ENCODE measurements at places on chromosomes 3 and 15.
A peak's percentile ranks its signal among the peaks of the same experiment; 100 is the strongest.

DNA sequence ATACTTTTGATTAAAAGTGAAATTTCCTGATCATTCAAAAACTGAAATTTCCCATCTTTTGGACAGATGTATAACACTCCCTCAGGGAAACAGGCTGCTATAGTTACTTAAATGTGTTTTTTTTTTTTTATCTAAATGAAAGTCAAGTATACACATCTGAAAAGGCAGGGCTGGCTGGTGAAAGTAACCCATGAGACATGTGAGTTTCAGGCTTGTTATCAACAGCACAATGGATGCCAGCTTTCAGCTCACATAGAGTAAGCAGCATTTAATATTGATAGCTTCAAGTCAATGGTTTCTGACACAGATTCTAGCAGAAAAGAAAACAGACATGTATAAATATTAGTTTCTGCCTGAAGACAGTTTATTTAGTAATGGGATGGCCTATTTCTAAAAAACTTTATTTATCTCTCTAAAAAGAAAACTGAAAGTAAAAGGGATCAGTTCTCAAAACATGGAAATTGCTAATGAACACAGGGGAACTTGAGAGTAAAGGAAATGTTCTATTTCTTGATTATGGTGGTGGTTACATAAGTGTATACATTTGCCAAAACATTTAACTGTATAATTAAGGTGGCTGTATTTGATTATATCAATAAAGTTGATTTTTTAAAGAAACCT lies 89.7 kb upstream of the CMC1 start:
- DNase-seq = no peak

- DNase-seq = no peak
These were observed 29.3 kb downstream of the RARRES1 start for GRCh38 chr3:158702815-158703481.

DNA sequence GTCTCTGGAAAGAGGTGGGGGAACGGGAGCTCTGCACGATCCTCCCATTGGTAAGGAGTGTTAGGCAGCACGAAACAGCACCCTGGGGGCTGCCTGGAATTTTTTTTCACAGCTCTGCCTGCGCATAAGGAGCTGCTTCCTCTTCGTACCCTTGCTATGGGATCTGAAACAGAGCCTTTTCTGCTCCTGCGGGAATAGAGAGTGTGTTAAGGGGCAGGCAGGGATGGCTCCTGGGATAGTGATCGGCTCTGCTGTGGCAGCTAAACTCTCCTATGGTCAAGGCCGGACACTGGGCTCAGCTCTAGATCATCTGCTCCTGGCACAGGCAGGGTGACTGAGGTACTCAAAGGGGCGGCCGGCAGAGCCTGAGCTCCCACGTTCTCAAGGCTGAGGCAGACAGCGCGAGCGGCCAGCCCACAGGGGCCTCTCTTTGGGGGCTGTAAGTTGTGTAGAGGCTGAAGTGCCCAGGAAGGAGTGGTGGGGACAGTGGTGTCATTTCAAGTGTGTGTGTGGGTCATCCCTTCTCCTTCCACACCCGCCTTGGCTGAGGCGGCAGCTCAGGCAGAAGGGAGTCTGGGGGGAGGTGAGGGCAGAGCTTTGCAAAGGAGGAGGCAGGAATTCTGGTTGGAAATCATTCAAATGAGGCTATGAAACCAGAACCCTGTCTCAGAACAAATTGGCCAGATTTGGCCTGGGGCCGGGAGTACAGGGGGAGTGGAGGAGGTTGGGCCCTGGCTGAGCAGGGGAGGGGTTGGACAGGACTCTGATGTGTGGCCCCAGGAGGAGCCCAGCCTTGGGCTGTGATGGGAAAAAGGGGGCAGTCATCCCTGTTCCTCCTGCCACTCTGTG lies 31.0 kb downstream of the EPHB3 start:
- no peak for DNase-seq

- DNase-seq = no peak
These were observed 955.3 kb downstream of the EPHA3 start for GRCh38 chr3:90062631-90063200.

DNA sequence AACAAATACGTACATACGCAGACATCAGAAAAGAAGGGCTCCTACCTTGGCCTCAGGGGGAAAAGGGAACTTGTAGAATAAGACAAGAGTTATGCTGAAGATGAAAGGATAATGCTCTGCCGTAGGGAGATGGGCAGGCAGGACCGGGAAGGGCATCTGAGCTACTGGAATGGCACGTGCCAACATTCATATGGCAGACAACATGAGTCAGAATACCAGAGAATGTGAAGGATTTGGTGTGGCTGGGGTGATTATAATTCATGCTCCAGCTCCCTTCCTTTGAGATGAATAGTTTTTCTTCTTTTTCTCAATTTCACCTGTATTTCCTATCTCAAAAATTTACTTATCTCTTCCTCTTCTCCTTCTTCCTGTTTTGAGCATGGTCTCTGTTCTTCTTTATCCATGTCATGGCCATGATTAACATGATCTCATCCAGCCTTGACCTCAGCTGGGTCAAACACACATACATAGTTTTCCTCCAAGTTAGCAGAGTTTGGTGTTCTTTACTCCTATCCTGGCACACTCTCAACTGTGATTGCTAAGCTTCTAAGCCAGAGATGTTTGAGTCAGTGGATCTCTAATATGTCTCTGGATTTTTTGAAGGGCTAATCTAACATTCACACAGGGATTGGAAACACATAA lies 507.0 kb downstream of the FOXP1 start:
- DNase-seq = no peak

- no peak for DNase-seq
These were observed 92.9 kb downstream of the WDR76 start for GRCh38 chr15:43919540-43920253.

DNA sequence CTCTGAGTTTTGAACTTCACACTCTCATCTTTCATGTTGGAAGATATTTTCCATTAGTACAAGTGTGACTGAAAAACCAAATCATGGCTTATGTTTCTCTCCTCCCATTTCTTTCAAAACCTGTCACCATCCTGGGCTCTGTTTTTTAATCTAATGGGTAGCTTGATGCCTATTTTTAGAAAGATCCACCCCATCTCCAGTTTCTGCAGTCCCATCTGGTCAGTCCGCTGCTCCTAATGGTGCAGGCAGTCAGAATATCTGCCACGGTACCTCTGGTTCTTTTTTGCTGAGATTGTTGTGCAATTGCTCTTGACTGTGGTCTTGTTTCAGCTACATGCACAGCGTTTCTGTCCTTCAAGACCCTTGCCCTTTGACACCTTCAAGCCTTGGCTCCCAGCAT lies 240.9 kb upstream of the CADM2 start:
- no peak for DNase-seq

DNA sequence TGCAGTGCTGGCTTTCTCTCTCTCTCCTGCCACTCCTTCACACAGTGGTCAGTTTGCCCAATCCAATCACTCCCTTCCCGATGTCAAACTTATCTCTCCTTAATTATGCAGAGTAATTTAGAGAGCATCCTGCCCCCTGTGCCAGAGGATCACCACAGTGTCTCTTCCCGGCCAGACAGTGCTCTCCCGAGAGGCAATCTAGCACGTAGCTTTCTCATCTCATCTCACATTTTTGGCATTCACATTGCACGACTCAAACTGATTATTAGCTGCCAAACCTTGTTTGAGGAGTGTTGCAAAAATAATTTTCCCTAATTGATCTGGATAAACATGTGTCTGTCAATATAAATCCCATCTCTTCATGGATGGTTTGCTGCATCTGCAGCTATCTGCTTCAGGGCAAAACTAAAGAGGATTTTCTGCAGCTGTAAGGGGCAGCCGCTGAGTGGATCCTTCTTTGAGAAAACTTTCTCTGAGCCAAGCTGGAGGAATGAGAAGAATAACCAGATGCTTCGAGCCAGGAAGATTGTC lies 37.8 kb downstream of the SSUH2 start:
- DNase-seq = no peak

- DNase-seq = no peak
These were observed 85.4 kb upstream of the TLE3 start for GRCh38 chr15:70182858-70183695.

GRCh38 chr15:96349857-96350720 lies 19.6 kb downstream of the NR2F2 start:
- DNase-seq = no peak

- DNase-seq = no peak
These were observed 127.1 kb downstream of the FMN1 start for GRCh38 chr15:33067456-33067855.

DNA sequence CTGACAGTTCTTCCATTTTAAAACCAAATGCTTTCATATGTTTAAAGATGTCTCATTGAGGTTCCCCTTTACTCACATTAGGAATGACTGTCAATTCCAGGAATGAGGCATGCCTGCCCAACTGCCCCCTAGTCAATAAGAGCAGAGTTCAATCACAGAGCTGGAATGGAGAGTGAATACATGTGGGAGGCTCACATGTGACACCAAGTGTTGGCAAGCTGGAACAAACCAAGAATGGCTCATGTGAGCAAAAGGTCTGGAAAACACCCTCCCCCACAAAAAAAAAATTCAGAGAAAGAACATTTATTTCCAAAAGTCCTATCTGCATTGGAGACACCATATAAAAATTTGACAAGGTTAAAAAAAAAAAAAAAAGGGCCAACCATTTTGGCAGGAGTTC lies 3.7 kb downstream of the PBRM1 start:
- peak; percentile 11 for DNase-seq

GRCh38 chr3:138473391-138473790 lies 39.0 kb downstream of the ESYT3 start:
- DNase-seq = no peak

- DNase-seq = no peak
These were observed 8.5 kb downstream of the HTR3D start for GRCh38 chr3:184040010-184040409.

- no peak for DNase-seq
These were observed 522.6 kb upstream of the SEMA6D start for GRCh38 chr15:47194718-47195117.

- no peak for DNase-seq
These were observed 129.6 kb downstream of the CTNNB1 start for GRCh38 chr3:41328926-41329325.

DNA sequence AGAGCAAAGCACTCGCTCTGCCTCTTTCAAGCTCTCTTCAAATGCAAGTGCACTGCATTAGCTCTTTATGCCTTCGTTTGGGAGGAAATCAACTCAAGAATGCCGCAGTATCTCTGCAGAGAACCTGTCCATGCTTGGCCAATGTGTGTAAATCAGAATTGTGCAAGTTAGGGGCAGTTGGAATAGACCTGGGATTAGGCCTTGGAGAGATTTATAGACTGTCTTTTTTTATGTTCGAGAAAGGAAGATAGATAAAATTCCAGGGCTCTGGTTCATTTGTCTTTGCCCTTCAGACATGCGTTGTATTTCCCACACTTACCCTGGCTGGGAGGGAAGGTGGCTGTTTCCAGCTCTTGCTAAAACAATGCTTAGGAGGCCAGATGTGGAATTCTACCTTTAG lies 163.7 kb downstream of the MOBP start:
- DNase-seq = no peak

DNA sequence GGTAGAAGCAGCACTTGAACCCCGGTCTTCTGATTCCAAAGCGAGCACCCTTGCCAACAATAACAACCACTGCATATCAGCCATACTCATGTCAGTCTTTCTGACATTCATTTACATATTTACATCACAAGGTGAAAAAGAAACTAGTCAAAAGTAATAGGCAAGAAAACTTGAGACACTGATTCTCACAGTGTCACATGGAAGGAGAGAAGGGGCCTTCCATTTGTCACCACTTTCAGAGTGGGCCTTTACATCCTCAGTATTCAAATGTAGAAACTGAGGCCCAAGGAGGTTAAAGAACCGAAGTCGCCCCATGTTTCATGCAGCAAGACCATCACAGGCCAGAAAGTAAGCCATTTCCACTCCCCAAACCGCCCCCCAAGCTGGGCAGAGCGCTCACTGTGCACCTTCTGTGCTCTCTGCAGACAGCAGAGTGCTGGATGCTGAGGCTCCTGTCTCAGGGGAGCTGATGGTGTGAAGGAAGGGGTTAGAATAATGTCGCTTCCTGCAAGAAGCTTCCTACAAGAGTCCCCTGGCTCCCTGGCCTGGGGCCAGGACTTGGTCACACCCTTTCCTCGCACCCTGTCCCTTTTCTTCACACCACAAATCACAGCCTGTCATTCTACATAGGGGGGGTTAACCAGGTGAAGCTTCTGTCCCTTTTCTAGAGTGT lies 260.1 kb downstream of the UACA start:
- DNase-seq = peak; percentile 57

- no peak for DNase-seq
These were observed 29.7 kb upstream of the FBLN2 start for GRCh38 chr3:13519006-13519791.

GRCh38 chr15:86231864-86232721 lies 152.4 kb downstream of the AGBL1 start:
- peak; percentile 16 for DNase-seq

DNA sequence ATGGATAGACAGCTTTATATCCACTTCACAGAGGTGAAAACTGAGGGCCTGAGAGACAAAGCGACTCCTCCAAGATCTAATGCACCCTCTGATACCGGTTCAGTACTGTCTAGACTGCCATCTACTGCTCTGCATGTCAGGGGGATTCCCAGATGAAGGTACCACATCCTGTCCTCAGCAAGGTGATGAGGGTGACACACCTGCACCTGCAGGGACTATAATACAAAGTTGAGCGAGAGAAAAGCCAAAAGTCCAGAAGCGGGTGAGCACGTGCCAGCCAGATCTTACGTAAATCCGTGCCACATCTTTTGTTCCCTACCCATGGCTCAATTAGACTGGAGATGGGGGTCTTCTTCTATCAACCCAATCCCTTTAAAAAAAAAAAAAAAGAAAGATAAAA lies 32.4 kb upstream of the HES1 start:
- DNase-seq = no peak

- DNase-seq = no peak
These were observed 763.4 kb downstream of the GBE1 start for GRCh38 chr3:80998022-80998421.

DNA sequence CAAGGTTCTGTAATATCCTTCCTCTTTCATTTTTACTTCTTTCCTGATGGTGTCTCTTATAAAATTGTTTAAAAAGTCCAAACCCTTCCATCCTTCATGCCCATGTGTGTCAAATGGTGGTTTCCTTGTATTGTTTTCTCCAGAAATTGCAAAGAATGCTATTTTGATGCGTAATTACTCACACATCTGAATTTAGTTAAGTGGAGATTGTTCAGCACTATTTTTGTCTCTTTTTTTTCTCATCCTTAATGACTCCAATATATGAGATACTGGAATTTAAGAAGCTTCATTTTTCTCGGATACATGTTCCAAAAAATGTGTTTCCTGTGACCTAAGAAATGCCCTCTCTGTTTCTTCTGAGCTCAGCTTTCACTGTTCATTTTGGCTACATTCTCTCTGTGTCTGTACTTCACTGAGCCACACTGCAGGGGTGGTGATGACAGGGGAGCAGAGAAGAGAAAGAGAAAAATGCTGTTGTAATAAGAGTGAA lies 799.8 kb downstream of the DIPK2A start:
- no peak for DNase-seq

DNA sequence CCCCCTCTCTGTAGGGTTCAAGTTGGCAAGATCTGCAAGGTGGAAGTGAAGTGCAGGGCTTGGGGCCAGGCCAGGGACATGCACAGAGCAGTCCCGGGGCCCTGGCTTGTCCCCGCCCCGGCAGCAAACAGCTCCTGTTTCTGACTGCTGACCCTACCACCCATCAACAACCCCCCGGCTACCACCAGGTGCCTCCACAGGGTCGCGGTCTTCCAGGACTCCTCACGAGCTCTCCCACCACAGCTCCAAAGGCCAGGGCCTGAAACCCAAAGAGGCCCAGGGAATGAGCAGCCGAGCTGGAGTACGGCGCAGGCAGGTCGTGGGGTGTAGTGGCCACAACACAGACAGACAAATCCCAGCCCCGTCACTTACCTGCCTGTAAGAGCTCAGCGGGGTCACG lies 121.3 kb upstream of the SMAD3 start:
- no peak for DNase-seq
